ENCODE measurements at places on chromosomes 11 and 22.

DNA sequence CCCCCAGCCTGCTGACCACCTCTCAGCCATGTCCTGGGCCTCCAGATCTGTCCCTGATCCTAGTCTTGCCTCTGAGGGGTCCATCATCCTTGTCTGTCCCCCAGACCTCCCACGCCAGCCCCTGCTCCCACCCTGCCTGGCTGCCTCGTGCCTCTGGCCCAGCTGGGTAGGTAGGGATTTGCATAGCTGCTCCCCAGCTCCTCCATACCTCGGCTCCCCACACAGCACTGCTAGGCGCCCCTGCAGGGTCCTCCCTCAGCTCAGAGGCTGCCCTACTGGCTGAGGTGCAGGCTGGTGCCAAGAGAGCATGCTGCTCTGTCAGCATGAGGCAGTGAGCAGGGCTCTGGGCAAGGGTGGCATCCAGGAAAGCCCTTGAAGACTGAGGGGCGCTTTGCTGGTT is 47.7 kb downstream of the NFAM1 start:
- DNase-seq, result no peak

GRCh38 chr11:113528982-113529381 is 53.8 kb upstream of the DRD2 start:
- no peak for DNase-seq

- no peak for DNase-seq
These were observed 41.4 kb upstream of the PCF11 start for GRCh38 chr11:83115551-83115950.

DNA sequence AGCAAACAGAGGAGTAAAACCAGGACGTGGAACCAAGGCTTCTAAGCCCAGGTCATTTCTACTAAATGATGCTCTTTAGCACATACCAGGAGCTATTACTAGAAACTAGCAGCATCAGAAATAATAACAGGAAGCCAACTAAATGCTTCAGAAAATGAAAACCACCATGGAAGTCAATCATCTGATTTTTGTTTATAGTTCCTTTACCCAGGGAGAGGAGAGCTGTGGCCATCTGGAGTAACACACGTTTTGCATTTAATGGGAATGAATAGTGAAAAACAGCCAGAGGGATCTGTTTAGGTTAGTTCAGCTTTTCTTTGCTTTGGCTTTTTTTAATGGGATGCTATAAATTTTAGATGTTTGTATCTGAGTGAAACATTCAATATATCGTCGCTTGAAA is 250.7 kb upstream of the ARHGAP20 start:
- DNase-seq, result no peak

DNA sequence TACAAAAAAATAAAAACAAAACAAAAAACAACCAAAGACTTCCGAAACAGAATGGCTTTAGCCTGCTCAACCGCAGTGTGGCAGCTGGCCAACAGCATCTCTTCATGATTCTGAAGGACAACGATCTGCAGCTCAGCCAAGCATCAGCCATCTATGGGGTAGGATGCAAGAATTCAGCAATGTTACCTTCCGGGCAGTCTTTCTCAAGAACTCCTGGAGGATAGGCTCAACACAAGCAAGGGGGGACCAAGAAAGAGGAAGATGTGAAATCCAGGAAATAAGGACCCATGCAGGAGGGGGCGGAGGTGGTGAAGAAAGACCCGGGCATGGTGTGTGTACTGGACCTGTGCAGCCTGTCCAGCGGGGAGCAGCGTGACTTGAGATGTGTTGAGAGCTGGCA is 3.5 kb upstream of the TSPO start:
- no peak for DNase-seq

GRCh38 chr11:3822312-3822711 is 14.0 kb downstream of the PGAP2 start:
- no peak for DNase-seq

- DNase-seq, result no peak
These were observed 54.3 kb downstream of the CYTH4 start for GRCh38 chr22:37336579-37336978.

- no peak for DNase-seq
These were observed 75.4 kb upstream of the FSHB start for GRCh38 chr11:30155428-30155827.

- DNase-seq, result no peak
These were observed at the start of gene CD81 for GRCh38 chr11:2376751-2377451. TSS of gene CD81 (plus strand) at chr11:2377310. CDS start at chr11:2377550, 240 bp downstream.

DNA sequence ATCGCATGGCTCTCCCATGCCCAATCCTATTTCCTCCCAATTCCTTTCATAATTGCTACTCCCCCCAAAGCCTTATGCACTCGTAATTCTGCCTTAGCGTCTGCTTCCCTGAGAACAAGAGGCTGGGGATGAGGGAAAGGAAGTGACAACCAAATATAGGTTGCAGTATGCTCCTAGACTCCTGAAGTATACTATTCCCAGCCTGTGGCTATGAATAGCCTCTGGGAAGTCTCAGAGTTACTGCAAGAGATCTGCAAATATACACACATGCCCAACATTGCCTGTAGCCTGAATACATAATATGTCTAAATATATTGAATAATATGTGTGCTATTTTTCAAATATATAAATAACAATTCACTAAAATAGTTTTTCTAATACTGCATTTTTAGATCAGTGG is 96.1 kb upstream of the CD44 start:
- no peak for DNase-seq

DNA sequence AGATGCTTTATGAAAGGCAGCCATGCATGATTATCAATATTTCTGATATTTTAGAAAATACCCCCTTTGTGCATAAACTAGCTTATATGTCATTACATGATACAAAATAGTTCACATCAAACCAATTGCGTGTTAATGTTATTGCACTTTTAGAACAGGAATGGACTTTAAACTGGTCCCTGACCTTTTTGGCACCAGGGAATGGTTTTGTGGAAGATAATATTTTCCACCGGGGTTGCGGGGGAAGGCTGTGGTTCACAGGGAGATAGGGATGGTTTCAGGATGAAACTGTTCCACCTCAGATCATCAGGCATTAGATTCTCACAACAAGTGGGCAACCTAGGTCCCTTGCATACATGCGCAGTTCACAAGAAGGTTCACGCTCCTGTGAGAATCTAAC is 16.5 kb upstream of the LGR4 start:
- no peak for DNase-seq

DNA sequence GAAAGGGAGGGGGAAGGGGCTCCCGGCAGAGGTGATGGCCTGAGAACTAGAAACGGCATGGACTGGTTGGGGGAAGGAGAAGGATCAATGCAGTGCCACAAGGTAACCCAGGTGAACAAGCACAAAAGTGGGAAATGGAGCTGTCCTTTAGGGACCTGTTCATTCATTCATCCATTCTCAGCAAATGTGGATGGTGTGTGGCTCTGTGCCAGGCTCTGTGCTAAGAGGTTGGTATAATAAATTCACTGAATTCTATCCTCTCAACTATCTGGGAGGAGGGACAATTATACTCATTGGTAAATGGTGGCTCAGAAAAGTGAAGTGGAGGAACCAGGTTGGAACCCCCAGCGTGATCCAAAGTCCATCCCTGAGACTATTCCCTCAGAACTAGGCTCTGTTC is 18.6 kb upstream of the ARAP1 start:
- DNase-seq, result no peak

GRCh38 chr11:10784232-10785145 is 24.2 kb downstream of the EIF4G2 start:
- DNase-seq, result no peak

GRCh38 chr11:69868006-69868810 is 49.0 kb upstream of the FGF3 start:
- no peak for DNase-seq

DNA sequence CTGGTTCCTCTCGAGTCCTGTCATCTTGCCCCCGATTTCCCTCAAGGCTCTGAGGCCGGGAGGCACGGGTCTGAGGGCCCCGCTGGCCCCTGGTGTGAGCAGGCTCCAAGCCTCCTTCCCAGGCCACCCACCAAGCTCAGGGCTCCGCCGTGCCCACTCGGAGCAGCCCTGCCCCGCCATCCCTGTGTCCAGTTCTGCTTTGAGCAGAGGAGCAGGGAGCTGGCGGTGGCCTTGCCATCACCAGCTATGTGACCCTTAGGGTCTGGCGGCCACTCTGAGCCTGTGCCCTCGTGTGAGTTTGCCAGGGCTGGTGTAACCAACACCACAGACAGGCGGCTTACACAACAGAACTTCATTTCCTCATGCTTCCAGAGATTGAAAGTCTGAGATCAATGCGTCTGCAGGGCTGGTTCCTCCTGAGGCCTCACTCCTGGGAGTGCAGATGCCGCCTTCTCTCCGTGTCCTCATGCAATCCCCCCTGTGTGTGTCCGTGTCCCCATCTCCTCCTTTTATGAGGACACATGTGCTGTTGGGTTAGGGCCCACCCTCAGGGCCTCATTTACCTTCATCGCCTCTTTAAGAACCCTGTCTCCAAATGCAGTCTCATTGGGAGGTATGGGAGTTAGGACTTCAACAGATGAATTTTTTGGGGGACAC is 36.5 kb upstream of the CELSR1 start:
- DNase-seq, result no peak

GRCh38 chr22:26898946-26899605 is 241.7 kb downstream of the MIAT start:
- no peak for DNase-seq

All from bone marrow (tissue), 2 donors.